ENCODE measurements at places on chromosomes 16 and 17.

- DNase-seq: no peak
Measured at GRCh38 chr16:58196898-58197313, 1.0 kb downstream of the CSNK2A2 start.

DNA sequence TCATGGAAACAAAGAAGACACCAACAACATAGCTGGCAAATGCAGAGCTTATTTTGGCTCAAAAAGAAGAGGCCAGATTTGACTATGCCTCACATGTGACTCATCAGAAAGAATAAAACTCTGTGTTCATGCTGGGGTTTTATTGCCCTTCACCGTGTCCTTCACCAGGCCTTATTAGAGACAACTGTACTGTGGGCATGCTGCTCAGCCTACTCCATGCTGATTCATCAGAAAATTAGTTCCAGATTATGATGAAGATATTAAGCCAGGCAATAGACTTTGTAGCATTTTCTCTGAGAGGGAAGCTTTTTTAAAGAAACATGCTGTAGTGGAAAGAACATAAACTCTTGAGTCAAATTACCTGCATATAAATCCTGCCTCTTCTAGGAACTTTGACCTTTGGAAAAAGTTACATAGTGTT is 89.8 kb downstream of the CYB561 start:
- no peak for DNase-seq

- DNase-seq: no peak
Measured at GRCh38 chr17:78821961-78822360, 18.7 kb downstream of the USP36 start.

DNA sequence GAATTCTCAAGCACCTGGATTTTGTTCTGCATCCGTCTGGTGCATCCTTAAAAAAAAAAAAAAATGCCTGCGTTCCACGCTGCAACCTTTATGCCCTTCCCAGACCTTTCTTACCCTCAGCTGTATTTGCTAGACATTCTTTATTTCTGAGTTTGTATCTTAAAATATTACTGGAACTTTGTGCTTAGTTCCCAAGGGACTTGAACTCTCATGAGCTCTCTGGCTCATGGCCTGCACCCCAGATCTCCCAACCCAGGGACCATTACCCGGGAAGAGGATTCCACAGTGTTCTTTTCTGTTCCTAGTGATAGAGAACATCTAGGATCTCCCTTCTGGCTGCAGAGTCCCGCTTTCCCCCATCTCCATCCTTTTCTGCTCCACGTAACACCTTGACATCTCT is 28.9 kb upstream of the CLEC18A start:
- no peak for DNase-seq

GRCh38 chr17:56624912-56625311 is 31.4 kb downstream of the NOG start:
- no peak for DNase-seq

DNA sequence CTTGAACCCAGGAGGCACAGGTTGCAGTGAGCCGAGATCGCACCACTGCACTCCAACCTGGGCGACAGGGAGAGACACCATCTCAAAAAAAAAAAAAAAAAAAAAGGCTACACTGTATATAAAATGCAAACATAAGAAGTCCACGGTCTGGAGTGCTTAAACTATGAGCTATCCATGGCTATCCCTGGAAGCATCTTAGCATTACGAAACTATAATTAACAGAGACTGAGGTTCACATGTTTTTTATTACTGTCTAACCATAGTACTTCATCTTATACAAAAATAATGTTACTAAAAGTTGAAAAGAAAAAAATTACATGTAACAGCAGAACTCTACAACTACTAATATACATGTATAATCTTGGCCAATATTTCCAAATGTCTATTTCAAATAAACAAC is 32.8 kb downstream of the HELZ start:
- no peak for DNase-seq

GRCh38 chr17:68957944-68958343 is 2.8 kb upstream of the ABCA8 start:
- DNase-seq: no peak

GRCh38 chr17:688100-688989 is 26.3 kb downstream of the VPS53 start:
- no peak for DNase-seq

DNA sequence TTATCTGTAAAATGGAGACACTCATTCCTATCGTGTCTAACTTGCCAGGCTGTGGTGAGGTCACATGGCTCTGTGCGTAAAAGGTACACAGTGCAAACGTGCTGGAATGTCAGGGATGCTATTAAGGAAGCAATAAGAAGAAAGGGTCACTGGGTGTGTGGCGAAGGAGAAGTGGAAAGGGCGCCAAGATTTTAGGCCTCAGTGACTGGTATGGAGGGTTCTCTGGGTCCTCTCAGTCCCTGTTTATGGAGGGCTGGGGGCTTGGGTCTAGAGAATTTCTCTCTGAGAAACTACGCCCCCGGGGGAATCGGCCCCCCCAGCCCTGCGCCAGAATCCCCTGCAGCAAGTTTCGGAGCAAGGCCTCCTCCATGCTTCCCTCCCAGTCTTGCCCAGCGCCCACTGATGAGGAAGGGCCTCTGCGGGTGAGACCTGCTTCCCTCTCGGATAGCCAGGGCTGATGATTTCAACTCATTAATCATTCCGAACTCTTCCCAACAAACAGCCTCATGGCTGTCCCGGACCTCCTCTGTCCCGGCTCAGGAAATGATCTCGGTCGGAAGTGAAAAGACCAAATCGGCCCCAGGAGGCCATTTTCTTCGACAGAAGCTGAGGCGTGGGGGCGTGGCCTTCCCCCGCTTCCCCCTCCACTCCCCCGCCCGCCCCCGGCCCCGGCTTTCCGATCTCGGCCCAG is 1.2 kb upstream of the HEXIM1 start:
- DNase-seq: no peak

DNA sequence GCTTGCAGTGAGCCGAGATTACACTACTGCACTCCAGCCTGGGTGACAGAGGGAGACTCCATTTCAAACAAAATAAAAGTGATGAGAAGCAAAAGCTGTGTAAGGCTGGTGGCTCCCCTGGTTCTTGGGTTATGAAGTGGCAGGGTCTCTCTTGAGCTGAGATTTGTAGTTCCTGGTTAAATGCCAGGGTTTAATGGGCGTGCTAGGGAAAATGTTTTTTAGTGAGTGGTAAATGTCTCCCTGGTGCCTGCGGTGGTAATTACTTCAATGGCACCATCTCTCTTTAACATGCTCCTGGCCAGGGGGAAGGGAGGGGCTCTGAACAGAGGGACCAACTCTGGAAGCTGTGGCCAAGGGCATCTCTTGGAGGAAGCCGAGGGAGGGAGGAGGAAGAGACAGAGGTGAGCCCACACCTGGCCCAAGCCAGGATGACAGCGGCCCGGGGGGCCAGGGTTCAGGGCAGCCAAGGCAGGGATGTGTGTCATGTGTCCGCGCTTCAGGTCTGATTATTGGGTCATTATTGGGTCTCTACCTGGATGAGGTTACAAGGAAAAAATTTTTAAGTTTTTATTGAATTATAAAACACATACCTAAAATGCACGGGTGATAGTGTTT is 17.8 kb upstream of the RPL38 start:
- DNase-seq: no peak

GRCh38 chr17:31598921-31599571 is 207.6 kb downstream of the RAB11FIP4 start:
- no peak for DNase-seq

GRCh38 chr16:79411357-79411756 is 189.2 kb downstream of the MAF start:
- no peak for DNase-seq

GRCh38 chr16:57019746-57020145 is 30.4 kb downstream of the NLRC5 start:
- no peak for DNase-seq

DNA sequence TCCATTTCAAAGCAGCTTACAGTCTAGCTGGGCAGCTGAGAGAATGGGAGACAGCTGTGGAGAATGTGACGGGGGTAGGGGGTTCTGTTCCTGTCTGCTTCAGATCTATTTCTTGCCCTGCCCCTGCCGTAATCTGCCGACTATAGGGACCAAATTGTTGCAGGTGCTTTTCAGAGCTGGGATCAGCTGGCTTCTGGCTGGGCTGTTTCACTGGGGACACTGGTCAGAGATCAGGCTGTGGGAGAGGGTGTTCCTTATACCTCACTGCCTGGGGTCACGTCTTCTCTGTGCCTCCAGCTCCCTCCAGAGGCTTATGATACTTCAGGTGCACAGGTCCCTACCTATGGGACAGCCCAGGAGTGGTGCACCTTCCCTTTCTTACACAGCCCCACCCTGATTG is 514.9 kb upstream of the GOT2 start:
- no peak for DNase-seq

DNA sequence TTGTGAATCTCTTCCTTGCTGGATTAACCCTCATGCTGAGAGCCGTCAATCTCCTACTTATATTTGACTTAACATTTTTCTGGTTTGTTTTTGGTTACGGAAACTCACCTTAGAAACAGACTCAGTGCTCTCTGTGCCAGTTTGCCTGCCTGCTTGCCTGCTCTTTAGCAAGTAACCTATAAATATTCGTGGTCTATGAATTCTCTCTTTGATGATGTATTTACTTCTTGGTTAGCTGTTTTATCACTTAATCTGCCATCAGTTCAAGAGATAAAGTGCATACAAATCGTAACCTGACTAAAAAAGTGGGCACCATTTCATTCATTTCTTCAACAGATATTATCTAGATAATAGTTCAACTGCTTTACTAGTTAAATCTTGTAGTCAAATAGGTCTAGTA is 26.7 kb downstream of the CYB5B start:
- DNase-seq: no peak

GRCh38 chr17:70394473-70395232 is 225.3 kb downstream of the KCNJ2 start:
- DNase-seq: no peak

DNA sequence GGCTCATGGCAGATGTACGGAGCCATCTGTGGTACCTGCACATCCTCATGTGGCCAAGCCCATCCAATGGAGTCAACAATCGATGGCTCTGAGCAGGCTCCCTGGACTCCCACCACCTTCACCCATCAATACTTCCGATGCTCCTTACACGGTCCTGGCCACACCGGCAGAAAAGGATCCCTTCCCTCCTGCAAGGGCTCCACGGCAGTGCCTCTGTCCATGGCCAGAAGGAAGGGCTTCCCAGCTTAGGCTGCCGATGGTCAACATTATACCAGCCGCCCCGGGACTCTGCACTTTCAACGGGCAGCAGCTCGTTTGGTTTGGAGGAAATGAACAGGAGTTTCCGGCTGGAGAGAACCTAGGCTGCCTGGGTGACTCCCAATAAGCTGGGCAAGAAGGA is 13.2 kb downstream of the SLX4 start:
- no peak for DNase-seq

DNA sequence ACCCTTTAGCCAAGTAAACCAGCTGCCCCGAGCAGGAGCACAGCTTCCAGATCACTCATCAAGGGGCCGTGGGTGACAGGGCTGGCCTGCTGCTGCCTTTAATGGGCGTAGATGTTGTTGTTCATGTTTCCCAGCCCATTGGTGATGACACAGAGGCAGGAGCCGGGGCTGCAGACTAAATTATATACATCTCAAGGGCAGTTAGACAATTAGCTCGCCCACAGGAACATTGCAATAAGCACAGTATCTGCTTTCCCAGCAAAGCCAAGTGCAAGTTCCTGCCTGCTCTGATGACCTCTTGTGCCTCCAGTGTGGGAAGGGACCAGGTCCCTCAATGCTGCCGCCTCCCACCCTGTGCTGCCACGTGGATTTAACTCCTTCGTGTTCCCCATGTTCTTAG is 485.8 kb downstream of the MAF start:
- DNase-seq: no peak

- DNase-seq: no peak
Measured at GRCh38 chr17:42868338-42868737, 17.3 kb downstream of the AOC3 start.

GRCh38 chr17:48578616-48579470 is 693 bp upstream of the HOXB4 start:
- no peak for DNase-seq

- no peak for DNase-seq
Measured at GRCh38 chr16:31016018-31016417, 5.6 kb upstream of the STX1B start.

- DNase-seq: no peak
Measured at GRCh38 chr16:17784073-17784472, 313.3 kb upstream of the XYLT1 start.

- DNase-seq: no peak
Measured at GRCh38 chr16:67746846-67747245, 27.7 kb upstream of the GFOD2 start.

DNA sequence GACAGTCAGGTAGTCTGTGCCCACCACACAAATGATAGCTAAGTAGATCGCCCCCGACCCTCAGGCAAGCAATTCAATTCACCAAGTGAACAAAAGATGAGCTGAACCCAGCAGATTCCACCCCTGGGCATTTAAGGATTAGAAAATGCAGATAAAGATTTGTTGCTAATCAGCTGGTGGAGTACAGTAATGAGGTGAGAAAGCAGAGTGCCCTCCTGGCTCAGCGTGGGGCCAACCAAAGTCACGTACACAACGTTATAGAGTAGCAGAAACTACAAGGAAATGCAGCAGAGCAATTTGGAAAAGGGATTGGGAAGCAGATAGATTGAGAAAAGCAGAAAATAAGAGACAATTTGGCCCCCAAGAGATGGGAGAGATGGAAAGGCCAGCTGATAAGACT is 91.2 kb downstream of the SOX9 start:
- DNase-seq: no peak

DNA sequence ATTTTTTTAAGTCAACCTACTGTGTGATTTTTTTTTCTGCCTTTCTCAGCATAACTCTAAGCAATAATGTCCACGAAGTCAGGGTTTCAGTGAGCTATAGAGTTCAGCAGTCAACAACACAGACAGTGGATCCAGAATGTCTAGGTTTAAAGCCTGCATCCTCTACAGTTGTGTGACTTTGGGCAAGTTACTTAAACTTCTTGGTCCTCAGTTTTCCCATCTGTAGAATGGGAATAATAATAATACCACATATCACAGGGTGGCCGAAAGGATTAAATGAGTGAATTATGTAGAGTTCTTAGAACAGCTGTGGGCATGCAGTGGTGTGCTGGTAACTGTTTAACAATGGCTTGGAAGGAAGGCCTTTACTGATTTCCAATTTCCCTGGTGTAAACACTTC is 38.8 kb upstream of the MEAK7 start:
- no peak for DNase-seq

GRCh38 chr17:42402117-42402516 is 13.9 kb upstream of the STAT3 start:
- no peak for DNase-seq
